ENCODE measurements at places on chromosomes 7 and 10.
A peak's percentile ranks its signal among the peaks of the same experiment; 100 is the strongest.

GRCh38 chr10:60280475-60280874, 109.2 kb downstream of the ANK3 start:
- no peak for DNase-seq

DNA sequence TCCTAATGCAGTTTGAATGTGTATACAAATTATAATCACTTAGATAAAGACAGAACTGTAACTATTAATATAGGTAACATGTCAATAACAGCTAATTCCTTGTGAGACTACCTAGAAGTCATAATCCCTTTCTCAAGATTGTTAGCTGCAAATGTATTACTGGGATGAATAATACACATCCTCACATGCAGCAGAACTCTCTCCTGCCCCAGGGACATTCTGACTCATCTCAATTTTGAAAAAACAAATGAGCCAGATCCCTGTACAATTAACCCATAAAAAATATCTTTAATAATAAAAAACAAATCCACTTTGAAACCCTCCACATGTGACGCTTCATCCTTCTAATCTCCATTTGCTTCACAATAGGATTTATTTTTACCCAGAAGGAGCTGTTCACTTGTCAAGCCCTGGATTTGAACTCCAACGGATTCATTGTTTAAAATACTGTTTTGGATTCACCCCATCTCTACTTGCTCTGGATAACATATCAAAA, 428.4 kb upstream of the TEX47 start:
- no peak for DNase-seq

GRCh38 chr7:7944619-7945282, 23.8 kb upstream of the GLCCI1 start:
- peak; percentile 9 for DNase-seq

DNA sequence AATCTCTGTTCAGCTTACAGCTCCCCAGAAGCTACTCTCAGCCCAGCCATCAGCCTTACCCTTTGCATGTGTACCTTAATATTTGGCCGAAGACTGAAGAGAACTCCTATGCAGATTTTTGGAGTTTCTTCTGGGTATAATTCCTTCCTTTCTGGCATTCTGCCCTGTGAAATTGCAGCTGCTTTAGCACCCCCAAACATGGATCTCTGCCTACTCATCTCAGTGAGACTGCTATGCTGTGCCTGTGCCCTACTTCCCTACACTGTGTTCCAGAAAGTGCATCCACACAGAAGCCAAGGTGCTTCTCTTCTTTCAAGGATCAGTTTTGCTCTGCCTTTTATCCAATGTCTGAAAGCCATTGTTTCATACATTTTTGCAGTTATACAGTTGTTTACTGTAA, 81.6 kb downstream of the NPY start:
- no peak for DNase-seq

DNA sequence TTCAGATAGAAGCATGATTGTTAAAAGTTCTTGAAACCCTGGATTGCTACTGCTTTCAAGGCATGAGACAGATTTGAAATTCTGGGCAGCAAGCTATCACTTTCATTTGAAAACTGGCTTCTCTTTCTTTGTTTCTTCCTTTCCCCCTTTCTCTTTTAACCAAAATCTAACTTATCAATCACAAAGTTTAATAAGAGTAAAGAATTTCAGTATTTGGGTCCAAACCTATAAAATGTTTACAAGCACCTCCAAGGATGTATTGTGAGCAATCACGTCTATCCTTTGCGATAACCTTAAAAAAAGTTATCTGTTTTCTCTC, 21.6 kb upstream of the RPA3 start:
- DNase-seq, result no peak

- peak; percentile 76 for DNase-seq
These were observed 41.5 kb upstream of the BNIP3 start for GRCh38 chr10:132023092-132023811.

DNA sequence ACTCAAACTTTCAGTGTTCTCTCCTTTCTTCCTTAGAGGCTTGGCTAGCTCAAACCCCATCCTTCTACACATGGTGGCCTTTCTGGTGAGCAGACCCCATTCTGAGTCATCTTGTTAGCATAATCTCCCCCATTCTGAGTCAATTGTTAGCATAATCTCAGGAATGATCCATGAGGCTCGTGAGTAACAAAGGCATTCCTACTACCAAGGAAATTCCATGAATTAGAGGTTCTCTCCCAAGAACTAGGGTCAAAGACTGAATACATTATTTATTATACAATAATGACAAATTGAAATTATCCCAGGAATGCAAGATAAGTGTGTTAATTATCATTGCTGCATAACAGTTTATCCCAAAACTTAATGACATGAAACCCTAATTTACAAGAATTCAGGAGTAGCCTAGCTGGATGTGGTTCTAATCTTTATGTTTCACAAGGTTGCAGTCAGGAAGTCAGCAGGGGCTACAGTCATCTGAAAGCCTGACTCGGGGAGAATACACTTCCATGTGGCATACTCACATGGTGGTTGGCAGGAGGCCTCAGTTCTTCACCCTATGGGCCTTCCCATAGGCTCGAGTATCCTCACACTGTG, 100.2 kb downstream of the MMRN2 start:
- DNase-seq, result no peak

DNA sequence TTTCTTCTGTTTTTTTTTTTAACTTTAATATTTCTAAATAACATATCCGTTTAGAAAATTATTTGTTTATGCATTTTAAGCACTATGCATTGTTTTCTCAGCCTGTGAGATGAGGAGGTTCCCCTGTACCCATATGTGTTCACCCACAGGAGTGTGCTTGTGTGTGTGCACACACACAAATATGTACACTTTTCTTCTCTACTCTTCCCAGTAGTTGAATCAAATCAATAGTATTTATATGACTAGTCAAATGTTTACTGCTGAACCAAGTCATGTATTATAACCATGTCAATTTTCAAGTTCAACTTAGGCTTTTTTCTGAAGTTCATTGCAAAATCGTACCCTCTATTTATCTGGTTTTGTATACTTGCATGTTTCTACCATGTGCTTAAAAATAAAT, 37.3 kb downstream of the HDAC9 start:
- no peak for DNase-seq

DNA sequence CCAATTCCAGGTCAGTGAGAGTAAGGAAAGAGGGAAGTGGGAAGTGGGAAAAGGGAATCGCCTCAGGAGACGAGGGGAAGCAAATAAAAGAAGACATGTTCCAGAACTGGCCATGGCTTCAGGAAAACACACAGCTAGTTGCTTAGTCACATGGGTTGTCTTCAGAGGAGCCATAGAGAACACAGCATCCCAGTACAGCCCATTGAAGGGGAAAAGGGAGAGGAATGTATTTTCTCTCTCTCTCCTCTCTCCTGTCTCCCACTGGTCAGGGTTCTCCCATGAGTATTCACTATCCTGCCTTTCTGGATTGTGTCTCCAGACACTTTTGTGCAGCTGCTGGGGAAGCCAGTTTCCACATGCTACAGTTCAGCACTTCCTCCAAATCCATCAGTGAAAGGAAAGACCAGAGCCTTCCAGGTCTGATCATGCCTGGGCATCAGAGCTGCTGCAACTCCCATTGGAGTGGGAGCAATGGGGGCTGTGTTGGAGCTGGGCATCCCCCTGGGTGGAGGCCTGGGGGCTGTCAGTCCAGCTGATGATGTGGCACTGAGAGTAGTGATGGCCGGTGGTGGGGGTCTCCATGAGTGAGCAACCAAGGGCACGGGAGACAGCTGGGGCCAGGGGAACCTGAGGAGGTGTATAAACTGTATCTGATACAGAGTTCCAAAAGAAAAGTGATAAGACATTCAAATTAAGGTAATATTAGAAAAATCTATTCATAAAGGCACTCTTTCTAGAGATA, 38.6 kb downstream of the MAP3K8 start:
- no peak for DNase-seq

DNA sequence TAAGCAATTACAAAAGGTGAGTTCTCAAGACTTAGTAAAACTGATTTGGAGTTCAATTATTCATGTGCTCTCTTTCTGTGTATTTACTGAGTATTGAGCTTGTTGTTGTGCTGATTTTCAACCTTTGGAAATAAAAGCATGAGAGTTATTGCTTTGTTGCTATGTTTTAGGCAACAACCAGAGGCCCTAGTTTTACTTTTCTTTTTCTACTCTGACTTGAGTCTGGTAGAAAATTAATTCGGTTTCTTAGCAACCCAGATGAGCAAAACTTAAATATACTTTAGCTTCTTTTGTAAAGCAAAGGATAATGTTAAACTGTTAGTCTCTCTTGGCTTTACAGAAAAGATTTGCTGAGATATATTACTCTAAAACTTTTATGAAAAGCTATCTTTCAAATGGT, 66.4 kb upstream of the SCIN start:
- DNase-seq, result no peak

GRCh38 chr7:137772748-137773147, 74.0 kb downstream of the DGKI start:
- DNase-seq, result peak; percentile 40

DNA sequence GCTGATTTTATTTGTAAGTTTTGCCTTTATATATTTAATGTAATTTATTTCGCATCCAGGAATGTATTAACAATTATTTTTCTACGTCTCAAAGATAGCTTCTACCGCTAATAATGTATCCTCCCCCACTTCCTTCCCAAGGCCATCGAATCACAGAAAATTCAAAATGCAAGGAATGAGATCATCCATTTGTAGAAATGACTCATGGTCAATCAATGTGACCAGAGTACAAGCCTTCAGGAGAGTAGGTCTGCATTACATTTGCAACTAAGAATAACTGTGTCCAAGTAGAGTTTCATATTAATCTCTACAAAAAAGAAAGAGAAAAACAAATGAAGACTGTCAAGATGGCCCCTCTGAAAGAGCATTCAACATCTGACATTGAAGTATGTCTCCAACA, 205.9 kb upstream of the PHF14 start:
- DNase-seq, result no peak

DNA sequence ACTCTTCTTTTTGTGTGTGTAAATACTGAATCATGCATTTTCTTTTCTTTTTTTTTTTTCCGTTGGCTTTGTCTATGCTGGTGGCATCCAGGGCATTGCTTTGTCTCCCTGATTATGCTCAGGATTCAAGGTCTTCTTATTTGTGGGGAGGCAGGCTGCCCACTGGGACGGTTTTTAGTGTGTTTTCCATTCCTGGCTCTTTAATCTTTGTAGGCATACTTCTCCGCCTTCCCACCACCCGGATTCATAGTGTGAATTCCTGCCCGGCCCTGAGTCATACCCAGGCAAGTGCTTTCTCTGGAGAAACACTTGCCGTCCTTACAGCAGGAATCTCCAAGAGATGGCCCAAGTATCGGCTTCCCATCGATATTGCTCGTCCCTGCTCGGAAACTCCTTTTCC, 5.2 kb downstream of the ZNF655 start:
- no peak for DNase-seq

DNA sequence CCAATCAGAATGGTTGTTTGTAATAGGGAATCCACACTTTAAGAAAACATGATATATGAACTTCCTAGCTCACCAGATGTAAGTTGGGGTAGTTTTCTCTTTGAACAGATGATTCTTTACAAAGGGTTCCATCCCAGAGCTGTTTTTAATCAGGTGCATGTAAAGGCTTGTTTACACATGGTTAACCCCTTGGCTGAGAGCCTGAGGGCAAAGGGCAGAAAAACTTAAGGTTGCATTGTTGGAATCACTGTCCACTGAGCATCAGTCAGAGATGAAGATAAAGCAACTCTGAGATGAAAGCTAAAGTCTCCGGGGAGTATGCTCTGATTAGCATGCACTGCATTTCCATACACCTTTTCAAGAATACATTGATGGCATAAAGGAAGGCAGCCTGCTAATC, 518.2 kb downstream of the SORCS3 start:
- DNase-seq, result no peak

- peak; percentile 87 for DNase-seq
These were observed 284.6 kb downstream of the KLF6 start for GRCh38 chr10:3500408-3500856.

- DNase-seq, result no peak
These were observed 32.6 kb downstream of the NET1 start for GRCh38 chr10:5445006-5445405.

DNA sequence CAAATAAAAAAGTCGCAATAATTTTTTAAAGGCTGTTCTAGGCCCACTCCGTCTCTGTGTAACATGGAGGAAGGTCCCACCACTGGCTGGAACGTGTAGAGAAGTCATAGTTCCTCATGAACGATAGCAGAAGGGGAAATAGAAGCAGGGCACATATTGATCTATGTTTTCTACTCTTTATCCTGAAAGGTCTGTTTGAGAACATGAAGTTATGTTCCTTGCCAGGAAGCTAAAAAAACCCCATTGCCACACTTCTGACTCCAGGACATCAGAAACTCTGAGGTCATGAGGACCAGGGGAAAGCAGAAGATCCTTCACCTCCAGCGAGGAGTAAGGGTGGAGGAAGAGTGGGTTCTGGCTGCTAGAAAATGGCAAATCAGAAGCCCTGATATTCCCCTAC, 10.8 kb downstream of the ANKRD22 start:
- no peak for DNase-seq

GRCh38 chr7:130559184-130559583, 67.3 kb downstream of the MEST start:
- DNase-seq, result no peak

DNA sequence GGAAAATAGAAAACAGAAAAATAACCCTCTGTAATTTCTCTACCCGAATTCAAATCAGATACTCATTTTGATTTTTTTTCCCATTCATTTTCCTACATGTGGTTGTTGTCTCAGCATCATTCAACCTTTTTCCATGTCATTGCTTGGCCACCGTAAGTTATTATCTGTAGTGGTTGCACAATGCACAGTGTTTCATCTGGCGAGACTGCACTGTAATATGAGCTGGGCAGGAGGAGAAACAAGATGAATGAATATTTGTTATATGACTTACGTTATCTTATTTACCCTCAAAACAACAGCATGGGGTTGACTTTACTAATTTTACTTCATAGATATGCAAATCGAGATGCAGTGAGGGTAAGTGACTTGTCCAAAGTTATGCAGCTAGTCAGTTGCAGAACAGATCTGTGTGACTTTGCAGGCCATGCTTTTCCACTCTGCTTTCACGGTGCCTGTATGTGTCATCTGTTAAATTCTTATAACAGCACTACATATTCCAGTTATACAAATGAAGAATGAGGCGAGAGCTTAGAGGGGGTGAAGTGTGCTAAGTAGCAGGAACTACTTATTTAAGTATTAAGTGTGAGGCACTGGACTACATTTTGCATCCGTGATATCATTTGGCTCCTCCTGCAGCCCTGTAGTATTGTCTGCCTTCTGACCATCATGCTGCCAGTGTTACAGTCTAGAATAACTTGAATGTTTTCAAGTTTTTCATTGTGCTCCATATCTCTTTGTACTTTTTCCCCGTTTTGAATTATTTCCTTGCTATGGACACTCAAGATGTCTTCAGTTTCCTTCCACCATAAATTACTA, 56.7 kb downstream of the ZMYND11 start:
- no peak for DNase-seq

- no peak for DNase-seq
These were observed 46.1 kb downstream of the PAX2 start for GRCh38 chr10:100791369-100792058.

- DNase-seq, result no peak
These were observed 32.3 kb downstream of the SLC39A12 start for GRCh38 chr10:17984056-17984455.

DNA sequence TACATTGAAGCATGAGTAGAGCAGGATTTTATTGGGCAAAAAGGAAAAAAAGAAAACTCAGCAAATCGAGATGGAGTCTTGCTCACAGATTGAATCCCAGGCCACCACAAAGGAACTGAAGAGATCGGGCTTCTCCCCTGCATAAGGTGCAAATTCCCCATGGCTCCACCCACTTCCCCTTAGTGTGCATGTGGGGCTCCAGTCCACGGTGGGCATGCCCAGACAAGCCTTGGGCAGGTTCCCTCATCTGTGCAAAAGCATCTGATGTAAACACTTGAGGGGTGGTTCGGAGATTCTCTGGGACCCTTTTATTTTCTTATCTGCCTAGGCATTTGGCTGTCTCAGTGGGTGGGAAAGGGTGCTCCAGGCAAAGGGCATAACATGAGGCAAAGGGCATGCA, 150.7 kb downstream of the CFTR start:
- no peak for DNase-seq

All from pons (tissue), 1 donor.